MCF 10A (cell line): ENCODE measurements at places on chromosomes 1 and 21.

DNA sequence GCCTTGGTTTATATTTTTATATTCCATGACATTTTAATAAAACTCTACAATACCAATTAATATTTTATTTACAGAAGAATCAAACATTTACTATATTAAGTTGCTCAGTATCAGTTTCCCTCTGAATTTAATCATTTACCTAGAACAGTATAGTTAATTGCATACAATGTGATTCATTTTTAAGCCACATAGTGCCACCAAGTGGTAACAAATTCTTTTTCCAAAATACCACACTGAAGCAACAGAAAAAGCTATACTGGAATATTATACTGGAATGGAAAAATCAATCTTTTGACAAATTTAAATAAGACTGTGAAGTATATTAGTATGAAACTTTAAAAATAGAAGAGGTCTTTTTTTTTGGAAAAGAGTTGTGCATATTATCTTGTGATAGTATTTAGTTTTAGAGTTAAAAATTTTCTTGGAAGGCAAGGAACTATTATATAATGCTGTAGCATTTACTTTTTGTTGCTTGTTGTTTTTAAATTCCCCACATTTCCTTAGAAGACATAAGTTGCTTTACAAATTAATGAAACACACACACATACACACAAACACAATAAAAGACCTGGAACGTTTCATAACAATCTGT lies 57.3 kb downstream of the ZNF644 start:
- no peak overlapping the region for H3K27ac ChIP-seq
- peaks cover 9% of the 10 kb centered on the region for H3K36me3 ChIP-seq
- no peaks in the 10 kb centered on the region for H3K27me3 ChIP-seq
- peak; percentile 33 for DNase-seq

GRCh38 chr1:85295006-85295431 lies 18.6 kb upstream of the BCL10 start:
- H3K4me1 ChIP-seq = peaks cover 38% of the 10 kb centered on the region
- H3K27me3 ChIP-seq = no peaks in the 10 kb centered on the region
- H3K27ac ChIP-seq = peak overlapping the region; percentile 75
- H3K4me3 ChIP-seq = no peak overlapping the region

DNA sequence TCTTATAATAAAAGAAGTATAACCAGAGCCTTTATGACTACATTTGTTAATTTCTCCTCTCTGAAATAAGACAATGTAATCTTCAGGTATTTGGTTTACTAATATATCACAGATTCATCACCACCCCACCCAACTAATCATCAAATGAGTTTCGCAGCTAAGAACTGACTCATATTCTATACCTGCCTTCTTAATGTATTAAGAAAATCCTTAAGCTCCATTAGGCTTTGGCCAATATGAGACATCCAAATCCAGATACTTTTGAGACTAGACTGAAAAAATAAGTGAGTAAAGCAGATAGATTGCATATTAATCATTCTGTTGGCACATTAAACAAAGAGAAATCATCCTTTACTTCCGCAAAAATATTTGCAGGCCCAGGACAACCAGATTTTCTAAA lies 18.7 kb upstream of the FMO2 start:
- no peak overlapping the region for H3K4me3 ChIP-seq
- H3K27ac ChIP-seq = peak overlapping the region; percentile 5
- no peaks in the 10 kb centered on the region for H3K4me1 ChIP-seq
- no peaks in the 10 kb centered on the region for H3K36me3 ChIP-seq
- H3K27me3 ChIP-seq = no peaks in the 10 kb centered on the region
- DNase-seq = no peak

GRCh38 chr1:209109001-209109785 lies 474.3 kb upstream of the CAMK1G start:
- no peaks in the 10 kb centered on the region for H3K36me3 ChIP-seq
- peaks cover 11% of the 10 kb centered on the region for H3K4me1 ChIP-seq
- no peak for DNase-seq
- no peak overlapping the region for H3K4me3 ChIP-seq
- H3K27ac ChIP-seq = no peak overlapping the region

DNA sequence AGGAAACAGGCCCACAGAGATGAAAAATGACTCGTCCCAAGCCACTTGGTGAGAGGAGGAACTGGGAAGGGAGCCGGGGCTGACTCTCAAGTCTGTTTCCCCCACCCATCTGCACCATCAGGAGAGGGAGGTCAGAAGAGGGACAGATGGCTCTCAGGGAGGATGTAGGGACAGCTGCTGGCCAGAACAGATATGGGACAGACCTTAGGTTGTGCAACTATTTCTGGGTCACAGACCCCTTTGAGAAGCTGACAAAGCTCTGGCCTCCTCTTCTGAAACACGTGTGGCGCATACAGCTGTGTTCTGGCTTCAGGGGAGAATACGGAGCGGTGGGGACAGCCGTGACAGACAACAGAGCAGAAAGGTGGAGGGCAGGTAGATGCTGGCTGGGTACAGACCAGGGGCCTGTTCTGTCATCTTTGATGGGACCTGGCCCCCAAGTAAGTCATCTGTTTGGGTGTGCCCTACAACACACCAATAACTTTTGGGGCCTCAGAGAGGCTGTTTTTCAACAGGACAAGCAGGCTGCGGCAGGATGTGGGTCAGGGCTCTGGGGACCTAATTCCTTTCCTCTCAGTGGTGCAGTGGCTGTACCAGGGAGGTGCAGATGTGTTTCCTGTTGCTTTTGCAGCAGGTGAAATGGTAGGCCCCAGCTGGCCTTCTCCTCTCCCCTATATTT lies 7.3 kb downstream of the SH3BGRL3 start:
- DNase-seq = no peak
- no peak overlapping the region for H3K27ac ChIP-seq
- peaks cover 26% of the 10 kb centered on the region for H3K4me1 ChIP-seq
- no peaks in the 10 kb centered on the region for H3K27me3 ChIP-seq

DNA sequence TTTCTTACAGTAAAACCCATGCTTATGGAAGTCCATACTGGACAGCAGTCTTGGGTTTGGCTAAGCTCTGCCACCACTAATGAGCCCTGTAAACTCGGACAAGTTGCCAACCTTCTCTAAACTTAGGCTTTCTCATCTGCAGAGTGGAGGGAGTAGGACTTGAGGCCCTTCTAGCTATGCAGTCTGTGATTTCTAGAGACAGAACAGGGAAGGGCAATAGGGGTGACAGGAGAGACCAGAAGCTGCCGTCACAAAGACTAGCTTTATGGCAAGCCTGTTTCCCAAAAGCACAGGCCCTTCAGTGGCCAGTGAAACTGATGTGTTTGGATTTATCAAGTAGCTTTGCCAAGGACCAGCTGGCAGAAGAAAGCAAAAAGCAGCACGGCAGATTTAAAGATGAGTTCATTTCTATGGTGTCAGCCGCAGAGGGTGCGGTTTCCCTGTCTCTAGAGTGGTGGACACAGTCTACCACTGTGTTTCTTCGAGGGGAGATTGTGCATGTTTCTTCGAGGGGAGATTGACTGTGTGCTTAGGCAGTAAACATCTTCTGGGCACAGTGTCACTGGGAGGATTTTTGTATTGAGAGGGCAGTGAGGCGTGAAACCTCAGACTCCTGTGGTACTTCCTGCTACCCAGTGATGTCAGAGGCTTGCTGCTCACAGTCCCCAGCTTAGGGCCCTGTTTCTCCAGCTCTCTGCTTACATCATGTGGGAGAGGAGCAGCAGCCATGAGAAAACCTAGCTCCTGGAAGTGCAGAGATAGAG lies 119.0 kb downstream of the ROR1 start:
- no peak for DNase-seq
- no peak overlapping the region for H3K27ac ChIP-seq
- H3K36me3 ChIP-seq = no peaks in the 10 kb centered on the region

GRCh38 chr1:115630342-115630741 lies 11.4 kb upstream of the VANGL1 start:
- no peak for DNase-seq
- no peaks in the 10 kb centered on the region for H3K36me3 ChIP-seq
- no peak overlapping the region for H3K27ac ChIP-seq

GRCh38 chr1:183063349-183063748 lies 40.1 kb downstream of the LAMC1 start:
- peaks cover 10% of the 10 kb centered on the region for H3K4me1 ChIP-seq
- H3K27ac ChIP-seq = peak overlapping the region; percentile 9
- peaks cover 6% of the 10 kb centered on the region for H3K36me3 ChIP-seq
- no peak for DNase-seq
- no peak overlapping the region for H3K4me3 ChIP-seq

GRCh38 chr21:41926117-41926806 lies 27.6 kb downstream of the C2CD2 start:
- peaks cover 9% of the 10 kb centered on the region for H3K36me3 ChIP-seq
- no peaks in the 10 kb centered on the region for H3K27me3 ChIP-seq
- DNase-seq = peak; percentile 35
- H3K27ac ChIP-seq = peak overlapping the region; percentile 85
- peaks cover 34% of the 10 kb centered on the region for H3K4me1 ChIP-seq
- H3K4me3 ChIP-seq = peak overlapping the region; percentile 70

DNA sequence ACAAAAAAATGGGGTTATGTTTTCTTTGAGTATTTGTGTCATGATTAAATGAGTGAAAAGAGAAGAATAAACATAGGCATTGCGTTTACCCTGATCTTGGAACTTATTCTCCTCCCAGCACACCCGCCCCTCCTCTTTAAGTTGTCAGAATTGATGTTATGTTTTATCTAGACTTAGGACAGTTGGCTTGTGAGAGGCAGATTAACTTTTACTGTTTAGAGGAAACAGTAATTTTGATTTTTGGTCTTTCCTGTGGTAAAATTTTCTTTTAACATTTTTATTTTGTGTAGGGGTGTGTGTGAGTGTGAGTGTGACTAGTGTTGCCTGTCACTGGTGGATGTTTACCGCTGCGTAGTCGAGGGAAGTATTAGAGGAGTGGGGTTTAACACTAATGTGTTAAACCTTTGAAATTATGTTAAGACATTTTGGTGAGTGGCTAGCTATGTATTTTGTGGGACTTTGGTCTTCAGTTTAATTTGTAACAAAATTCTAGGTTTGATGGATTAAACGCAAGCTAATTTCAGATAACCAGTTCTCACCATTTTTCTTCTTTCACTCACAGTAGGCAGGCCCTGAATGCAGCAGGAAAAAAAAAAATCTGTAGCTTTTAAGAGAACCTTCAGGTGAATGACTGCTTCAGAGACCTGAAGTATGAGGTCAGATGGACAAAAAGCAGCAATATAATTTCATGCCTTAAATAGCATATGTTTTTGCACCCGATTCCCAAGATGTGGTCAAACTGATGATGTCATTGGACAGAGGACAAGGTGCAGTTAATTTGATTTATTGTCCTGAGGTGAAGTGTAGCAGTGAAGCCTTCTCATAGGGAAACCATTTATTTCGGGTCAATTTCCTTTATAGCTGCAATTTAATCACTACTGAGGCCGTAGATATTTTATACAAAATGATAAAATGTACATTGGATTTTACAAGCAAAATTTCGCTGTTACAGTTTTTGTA lies 2.7 kb downstream of the POU2F1 start:
- H3K36me3 ChIP-seq = peaks cover 12% of the 10 kb centered on the region
- peak overlapping the region; percentile 100 for H3K27ac ChIP-seq
- H3K4me1 ChIP-seq = peaks cover 54% of the 10 kb centered on the region
- no peaks in the 10 kb centered on the region for H3K27me3 ChIP-seq
- no peak for DNase-seq

DNA sequence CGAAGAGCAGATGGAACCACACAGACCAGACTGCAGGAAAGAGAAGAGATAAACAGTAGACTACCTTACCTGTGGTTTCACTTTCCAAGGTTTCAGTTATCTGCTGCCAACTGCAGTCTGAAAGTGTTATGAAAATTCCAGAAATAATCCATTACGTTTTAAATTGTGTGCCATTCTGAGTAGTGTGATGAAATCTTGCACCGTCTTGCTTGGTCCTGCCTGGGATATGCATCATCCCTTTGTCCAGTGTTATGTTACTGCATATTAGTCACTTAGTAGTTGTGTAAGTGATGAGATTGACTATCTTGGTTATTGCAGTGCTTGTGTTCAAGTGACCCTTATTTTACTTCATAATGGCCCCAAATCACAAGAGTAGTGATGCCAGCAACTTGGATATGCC lies 33.9 kb downstream of the DNAJC6 start:
- H3K4me3 ChIP-seq = peak overlapping the region; percentile 63
- no peaks in the 10 kb centered on the region for H3K36me3 ChIP-seq
- peaks cover 26% of the 10 kb centered on the region for H3K4me1 ChIP-seq
- DNase-seq = peak; percentile 92

DNA sequence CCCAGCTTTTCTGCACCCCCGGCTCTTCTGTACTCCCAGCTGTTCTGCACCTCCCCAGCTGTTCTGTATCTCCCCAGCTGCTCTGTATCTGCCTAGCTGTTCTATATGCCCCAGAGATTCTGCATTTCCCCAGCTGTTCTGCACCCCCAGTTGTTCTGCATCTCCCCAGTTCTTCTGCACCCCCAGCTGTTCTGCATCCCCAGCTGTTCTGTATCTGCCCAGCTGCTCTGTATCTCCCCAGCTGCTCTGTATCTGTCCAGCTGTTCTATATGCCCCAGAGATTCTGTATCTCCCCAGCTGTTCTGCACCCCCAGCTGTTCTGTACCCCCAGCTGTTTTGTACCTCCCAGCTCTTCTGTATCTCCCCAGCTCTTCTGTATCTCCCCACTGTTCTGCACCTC lies 41.1 kb downstream of the UMODL1 start:
- peaks cover 17% of the 10 kb centered on the region for H3K4me1 ChIP-seq
- H3K27me3 ChIP-seq = peaks cover 17% of the 10 kb centered on the region
- H3K4me3 ChIP-seq = no peak overlapping the region

- no peak overlapping the region for H3K4me3 ChIP-seq
- H3K27ac ChIP-seq = peak overlapping the region; percentile 27
- peaks cover 30% of the 10 kb centered on the region for H3K4me1 ChIP-seq
- peak; percentile 50 for DNase-seq
These were observed 18.9 kb downstream of the CAP1 start for GRCh38 chr1:40059338-40059959.

DNA sequence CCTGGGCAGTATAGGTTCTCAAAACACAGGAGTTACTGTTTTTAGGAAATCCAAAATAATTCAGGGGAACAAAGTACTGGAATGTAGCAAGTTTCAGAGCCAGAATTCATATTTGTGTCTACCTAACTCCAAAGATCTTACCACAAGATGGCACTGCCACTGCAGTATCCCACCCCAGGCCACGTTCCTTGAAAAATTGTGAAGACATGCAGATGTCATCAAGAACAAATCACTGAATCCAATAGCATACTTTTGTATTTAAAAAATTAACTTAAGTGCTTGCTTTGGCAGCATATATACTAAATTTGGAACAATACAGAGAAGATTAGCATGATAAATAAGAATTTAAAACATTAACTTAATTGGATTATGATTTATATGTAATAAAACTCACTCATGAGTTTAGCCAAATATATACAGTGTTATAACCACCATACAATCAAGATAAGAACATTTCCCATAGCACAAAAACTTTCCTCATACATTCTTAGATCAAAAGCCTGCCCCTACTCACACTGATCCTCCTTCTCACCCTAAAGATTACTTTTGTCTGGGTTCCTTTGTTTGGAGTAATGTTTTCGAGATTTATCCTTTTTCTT lies 209.9 kb downstream of the FAF1 start:
- DNase-seq = peak; percentile 47
- no peaks in the 10 kb centered on the region for H3K4me1 ChIP-seq
- peaks cover 6% of the 10 kb centered on the region for H3K36me3 ChIP-seq
- H3K27ac ChIP-seq = no peak overlapping the region
- H3K4me3 ChIP-seq = no peak overlapping the region
- no peaks in the 10 kb centered on the region for H3K27me3 ChIP-seq
